ENCODE measurements at places on chromosomes 16 and 17.

GRCh38 chr16:49921791-49922456 lies 66.0 kb upstream of the ZNF423 start:
- DNase-seq = peak; percentile 28

DNA sequence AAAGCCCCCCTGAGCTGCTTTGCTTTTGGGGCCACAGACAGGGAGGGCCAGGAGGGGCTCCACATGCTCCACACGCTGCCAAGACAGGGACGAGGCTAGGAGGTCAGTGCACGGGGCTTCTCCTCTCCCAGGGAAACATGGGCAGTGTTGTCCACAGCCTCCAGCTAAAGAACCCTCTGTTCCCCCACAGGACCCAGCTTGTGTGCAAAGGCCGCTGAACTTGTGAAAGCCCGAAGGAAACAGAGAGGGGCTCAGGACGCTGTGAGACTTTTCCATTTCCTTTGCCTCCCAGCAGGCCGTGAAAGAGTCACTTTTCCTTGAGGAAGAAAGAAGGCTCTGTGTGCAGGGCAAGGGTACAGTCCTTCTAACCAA lies 9.7 kb downstream of the CDRT4 start:
- DNase-seq = no peak

GRCh38 chr17:17303010-17303846 lies at the start of gene NT5M:
Gene NT5M (plus strand): TSS chr17:17303373. CDS start chr17:17303551, 178 bp downstream.
- peak; percentile 74 for DNase-seq

GRCh38 chr16:29029168-29029994 lies 44.5 kb downstream of the LAT start:
- peak; percentile 88 for DNase-seq

DNA sequence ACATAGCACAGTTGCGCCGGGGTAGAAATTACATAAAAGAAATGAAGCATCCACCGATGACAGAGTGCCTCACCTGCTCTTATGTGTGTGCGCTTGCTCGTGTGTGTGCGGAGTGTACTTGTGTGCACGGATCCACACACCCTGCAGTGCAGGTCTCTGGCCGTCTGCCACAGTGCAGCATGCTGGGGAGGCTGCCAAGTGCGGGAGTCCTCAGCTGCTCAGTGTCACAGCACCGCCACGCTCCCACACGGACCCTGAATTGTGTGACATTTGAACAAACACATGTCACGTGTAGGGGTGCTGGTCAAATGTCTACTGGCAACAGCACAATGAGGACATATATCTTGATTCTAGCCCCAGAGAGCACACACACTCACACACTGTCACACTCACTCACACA lies 243.0 kb upstream of the MYOCD start:
- no peak for DNase-seq

GRCh38 chr16:19003935-19004334 lies 20.2 kb downstream of the TMC7 start:
- DNase-seq = no peak

DNA sequence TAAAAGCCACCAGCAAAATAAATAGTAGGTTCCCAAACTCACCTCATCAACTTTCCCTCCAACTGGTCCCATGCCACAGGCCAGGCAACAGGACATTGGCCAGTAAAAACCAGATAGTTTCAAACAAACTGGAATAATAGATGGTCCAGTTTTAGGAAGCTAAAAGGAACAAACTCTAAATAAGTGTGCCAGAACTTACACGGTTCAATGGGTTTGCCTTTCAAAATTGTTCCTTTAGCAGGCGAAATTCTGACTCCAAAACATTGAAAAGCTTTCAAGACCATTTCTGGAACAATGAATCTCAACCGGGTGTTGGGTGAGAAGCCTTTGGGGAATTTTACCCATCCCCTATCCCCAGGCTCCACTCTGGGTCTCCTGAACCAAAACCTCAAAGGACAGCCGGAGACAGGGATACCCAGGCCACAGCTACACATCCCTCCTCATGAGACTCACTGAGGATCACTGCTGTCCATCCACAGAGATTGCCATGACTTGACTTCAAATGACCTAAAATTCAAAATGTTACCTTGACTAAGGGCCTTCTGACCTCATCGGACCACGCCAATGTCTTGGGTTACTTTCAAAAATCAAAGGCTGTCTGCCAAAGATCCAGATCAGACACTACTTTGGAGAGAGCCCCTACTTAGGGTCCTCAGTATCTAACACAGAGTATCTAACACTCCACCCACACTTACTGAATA lies 13.0 kb downstream of the AXIN2 start:
- DNase-seq = no peak

DNA sequence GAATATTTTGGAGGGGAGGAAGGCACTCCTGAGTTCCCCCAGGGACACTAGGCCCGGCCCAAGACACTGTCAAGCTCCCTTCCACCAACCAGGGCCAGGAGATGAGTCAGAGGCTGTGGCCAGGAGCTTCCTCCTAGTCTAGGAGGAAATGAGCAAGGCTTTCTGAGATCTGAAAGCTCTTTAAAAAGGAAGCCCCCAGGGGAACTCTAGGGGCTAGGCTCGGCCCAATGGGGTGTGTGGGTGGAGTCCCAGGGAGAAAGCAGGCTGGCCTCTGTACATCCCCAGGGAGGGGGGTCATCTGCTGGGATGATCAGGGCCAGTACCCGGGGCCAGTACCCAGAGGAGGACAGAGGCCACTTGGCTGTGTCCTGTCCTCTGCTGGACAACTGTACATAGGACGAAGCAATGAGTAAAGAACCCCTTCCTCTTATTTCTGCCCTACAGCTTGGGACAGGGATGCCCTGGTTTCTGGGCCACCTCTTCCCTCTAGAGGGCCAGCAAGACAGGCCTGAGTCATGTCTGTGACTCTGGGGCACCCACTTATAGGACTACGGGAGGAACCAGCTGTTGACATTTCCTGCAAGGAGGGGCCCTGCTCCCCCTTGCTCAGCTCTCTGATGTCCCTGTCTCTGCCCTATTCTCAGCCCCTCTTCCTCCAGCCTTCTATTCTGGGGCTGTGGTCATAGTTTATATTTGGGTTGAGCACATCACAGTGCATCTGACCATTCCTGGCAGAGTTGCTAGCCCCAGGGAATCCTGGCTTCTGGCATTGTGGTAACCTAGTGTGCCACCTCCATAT lies 2.7 kb downstream of the FHOD1 start:
- DNase-seq = peak; percentile 68

- DNase-seq = no peak
These were observed 79.2 kb downstream of the ARHGAP23 start for GRCh38 chr17:38507436-38507835.
